Prostate gland (tissue), 2 donors: ENCODE measurements at places on chromosomes 7 and 10. TPM values are rescaled to one million over a fixed set of nuclear protein-coding genes. Genes with fewer than 3 reads are reported as not detected.
A peak's percentile ranks its signal among the peaks of the same experiment; 100 is the strongest.

Gene PIK3CG
- total RNA-seq = 0.87 TPM

Gene NUTM2A
- total RNA-seq = 9.5 TPM

GRCh38 chr10:14727924-14728323 is 46.8 kb downstream of the FAM107B start:
- DNase-seq = no peak

DNA sequence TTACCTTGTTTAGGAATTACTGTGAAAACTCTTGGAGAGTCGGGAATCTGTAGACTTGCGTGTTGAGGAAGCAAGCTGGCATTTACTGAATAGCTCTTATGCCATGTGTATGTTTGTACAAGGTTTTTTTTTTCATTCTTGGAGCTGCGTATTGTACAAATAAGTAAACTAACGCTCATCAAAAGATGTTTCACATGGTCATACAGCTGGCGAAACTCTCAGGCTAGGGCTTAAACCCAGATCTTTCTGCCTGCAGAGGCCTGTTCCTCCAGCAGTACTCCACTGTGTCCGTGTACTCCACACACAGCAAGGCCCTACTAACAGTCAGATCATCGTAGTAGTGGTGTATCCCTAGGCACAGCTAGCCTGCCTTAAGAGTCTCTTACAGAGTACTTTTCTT is 7.4 kb downstream of the EDRF1 start:
- DNase-seq = no peak

DNA sequence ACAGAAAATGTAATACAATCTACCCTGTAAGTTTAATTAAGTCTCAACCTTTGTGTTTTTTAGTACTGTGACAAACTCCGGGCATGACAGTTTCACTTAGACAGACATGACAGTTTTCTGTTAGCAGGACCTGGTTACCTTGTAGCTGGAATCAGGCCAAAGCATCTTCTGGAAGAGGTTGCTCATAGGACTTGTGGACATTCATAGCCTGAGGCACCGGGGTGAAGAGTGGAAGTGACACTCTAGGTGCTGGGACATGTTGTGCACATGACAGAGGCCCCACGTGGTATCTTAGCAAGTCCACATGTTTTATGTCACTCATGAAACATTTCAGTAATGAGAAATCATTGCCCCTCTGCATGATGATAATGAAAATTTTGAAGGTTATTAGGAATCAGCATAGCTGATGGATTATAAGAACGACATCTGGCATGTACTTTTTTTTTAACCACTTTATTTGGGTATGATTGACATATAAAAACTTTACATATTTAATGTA is 441.4 kb downstream of the CNTNAP2 start:
- no peak for DNase-seq

- DNase-seq = no peak
These were observed 233.9 kb downstream of the PAXIP1 start for GRCh38 chr7:154769001-154769400.

GRCh38 chr10:30863516-30864210 is 168.0 kb downstream of the ZNF438 start:
- DNase-seq = no peak

DNA sequence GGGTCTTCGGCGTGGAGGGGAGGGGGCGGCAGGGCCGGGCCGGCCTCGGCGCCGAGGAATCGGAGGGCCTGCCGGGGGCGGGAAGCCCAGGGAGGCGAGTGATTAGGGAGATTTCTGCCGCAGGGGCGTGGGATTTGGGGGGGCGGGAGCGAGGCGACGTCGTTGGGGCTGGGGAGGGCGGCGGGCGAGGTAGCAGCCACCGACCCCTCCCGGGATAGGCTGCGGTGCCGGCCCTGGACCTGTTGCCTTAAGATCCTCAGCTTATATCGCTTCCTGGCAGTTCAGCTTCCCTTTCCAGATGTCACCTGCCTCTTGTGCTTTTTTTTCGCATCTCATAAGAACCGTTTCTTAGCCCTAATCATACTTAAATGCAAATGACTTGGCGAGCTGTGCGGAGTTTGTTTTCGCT is 655 bp downstream of the LMTK2 start:
- DNase-seq = no peak

DNA sequence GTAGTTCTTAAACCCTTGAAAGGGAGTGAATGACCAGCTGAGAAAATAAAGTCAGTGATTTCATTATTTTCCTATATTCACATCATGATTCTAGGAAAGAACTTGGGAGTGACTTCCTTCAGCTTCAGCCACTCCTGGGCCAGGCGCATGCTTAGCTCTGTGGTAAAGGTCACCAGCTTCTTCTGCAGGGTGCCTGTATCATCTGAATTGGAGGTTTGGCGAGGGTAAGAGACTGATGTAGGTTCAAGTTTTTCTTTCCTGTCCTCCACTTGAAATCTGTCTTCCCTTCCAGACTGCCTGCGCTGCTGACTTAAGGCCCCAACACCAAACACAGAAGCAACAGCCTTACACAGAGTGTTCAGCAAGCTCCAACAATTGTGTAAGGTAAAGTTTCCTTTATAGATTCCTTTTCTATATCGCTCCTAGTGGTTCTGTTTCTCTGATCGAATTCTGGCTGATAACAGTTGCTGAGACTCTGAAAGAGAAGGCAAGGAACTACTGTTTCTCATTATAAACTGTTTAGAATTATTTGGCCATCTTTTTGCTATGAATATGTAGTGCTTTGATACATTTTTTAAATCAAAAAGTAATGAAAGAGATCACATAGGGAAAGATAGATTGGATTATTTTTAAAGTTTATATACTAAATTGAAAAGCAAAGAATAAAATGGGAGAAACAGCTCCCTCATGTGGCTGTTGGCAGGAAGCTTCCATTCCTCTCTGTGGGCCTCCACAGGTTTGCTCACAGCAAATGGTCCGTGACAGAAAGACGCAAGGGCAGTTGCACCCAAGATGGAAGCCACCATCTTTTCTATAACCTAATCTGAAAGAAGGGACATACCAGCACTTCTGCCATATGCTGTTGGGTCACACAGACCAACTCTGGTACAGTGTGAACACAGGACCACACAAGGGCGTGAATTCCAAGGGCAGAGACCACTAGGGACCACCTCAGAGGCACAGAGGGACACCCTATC is 14.0 kb downstream of the GATAD1 start:
- DNase-seq = peak; percentile 16

GRCh38 chr10:97475936-97476594 is 22.2 kb downstream of the MMS19 start:
- DNase-seq = no peak

- DNase-seq = no peak
These were observed 6.5 kb downstream of the TAS2R60 start for GRCh38 chr7:143449793-143450192.
